ENCODE measurements at places on chromosomes 4 and X.

GRCh38 chrX:57607295-57608187, 15.7 kb downstream of the ZXDB start:
- no peak for DNase-seq

GRCh38 chr4:170743633-170744032, 653.9 kb upstream of the AADAT start:
- no peak for DNase-seq

GRCh38 chrX:39693298-39693697, 404.5 kb downstream of the BCOR start:
- DNase-seq: no peak

- DNase-seq: no peak
Measured at GRCh38 chr4:158933236-158933635, 164.4 kb downstream of the FNIP2 start.

GRCh38 chrX:27735914-27736313, 71.9 kb upstream of the MAGEB10 start:
- DNase-seq: no peak

- DNase-seq: no peak
Measured at GRCh38 chr4:114964026-114964425, 149.4 kb downstream of the NDST4 start.

GRCh38 chr4:14222377-14223029, 595.0 kb upstream of the BOD1L1 start:
- no peak for DNase-seq

- DNase-seq: no peak
Measured at GRCh38 chr4:17552427-17552826, 24.6 kb upstream of the LAP3 start.

DNA sequence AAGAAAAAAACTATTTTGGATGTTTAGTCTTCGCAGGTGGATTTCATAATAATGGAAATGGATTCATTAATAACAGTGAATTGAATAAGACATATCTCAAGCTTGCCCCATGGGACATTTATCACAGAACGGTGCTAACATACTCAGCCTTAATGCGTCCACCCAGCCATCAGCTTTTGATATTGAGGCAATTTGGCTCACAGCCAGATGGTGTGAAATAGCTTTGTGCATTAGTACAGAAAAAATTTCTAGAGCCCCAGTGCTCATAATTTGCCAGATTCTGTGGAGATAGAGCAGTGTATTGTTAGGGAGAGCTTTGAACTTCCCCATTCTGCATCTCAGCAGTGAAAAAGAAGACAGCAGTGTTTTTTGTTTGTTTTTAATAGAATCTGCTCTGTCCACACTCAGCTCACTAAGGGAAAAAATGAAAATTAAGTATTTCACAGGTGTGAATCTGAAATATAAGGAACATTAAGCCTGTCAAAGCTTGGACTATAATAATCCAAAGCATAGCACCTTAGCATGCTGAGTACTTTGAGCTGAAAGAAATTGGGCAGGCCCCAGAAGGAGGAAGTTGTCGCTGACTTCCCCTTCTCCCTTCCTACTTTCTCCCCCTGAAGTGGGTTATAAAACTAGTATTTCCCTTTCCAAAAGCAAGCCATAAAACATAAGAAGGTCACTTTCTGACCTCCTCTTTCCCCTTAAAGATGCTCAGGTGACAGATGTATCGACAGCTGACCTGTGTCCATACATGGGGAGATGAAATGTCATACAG, 295.8 kb downstream of the MAGEB5 start:
- no peak for DNase-seq

GRCh38 chr4:61292322-61292721, 92.2 kb downstream of the ADGRL3 start:
- no peak for DNase-seq

DNA sequence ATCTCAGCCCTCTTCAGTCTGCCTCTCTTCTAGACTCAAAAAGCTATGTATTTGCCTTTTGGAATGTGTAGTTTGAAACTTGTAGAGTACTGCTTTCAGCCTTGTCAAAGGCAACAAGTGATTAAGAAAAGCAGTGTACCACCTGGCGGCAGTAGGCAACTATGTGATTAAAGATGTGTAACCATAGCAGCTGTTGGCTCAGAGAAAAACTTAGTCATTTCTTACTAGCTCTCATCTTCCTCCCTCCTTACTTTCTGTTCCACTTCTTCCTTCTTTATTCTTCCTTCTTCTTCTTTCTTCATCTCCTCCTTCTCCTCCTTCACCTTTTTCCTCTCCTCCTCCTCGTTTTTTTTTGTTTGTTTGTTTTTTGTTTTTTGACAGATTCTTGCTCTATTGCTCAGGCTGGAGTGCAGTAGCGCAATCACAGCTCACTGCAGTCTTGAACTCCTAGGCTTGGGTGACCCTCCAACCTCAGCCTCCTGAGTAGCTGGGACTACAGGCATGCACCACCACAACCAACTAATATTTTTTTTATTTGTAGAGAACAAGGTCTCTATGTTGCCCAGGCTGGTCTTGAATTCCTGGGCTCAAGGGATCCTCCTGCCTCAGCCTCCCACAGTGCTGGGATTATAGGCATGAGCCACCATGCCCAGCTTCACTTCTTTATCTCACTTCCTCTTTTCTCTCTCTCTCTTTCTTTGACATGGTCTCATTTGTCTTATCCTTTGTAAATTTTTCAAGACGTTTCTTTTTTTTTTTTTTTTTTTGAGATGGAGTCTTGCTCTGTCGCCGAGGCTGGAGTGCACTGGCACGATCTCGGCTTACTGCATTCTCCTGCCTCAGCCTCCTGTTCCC, 32.6 kb downstream of the ABHD18 start:
- DNase-seq: peak; percentile 12

GRCh38 chrX:108641589-108642272, 94.6 kb downstream of the IRS4 start:
- DNase-seq: no peak

DNA sequence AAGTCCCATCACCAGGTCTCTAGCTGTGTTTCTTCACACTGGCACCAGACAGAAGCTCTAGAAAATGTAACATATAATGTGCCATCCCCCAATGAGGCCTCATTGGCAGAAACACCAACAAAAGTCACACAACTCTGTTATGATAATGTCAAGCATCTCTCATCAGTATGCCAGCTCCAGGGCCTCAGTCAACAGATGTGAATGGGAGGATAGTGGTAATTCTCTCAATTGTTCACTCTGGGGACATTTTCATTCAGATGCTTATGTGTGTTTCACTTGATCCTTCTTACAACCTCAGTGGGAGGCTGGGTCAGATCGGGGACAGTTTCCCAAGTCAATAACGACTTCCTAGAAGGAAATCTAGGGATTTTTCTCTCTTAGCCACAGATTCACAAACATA, 57.5 kb upstream of the SCOC start:
- DNase-seq: no peak

- no peak for DNase-seq
Measured at GRCh38 chrX:132984058-132984650, 25.7 kb upstream of the HS6ST2 start.

DNA sequence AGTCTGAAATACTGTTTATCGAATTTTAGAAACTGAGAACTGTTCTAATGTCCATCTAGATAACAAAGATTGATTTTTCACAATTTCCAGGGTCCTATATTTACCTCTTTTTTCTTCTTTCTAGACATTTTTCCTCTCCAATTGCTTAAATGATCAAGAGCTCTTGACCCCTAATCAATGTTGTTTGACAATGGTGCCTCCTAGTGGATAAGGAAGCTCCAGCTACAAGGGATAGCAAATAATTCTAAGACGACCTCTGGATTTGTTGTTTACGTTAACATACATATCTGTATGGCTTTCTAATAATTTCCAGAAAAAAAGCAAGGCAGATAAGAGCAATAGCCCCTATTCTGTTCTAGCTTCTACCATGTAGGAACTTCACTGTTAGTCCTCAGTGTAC, 35.8 kb downstream of the GPR82 start:
- peak; percentile 7 for DNase-seq

GRCh38 chr4:167934216-167934615, 158.1 kb upstream of the ANXA10 start:
- DNase-seq: no peak

DNA sequence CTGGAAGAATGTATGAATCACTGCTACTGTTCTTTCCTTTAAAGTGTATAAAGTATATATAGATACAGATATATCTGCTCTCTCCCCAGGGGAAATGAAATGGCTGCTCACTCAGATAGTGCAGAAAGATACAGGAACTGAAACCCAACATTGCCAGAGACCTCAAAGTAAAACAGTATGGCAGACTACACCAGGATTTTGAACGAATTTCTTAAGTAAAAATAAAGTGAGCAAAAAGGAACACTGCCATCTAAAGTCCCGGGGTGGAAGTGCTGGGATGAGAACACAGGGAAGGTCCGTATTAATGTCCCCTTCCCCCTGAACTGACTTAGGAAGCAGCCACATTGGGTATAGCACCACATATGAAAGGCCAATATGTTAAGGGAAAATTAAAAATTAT, 93.4 kb downstream of the TMA16 start:
- no peak for DNase-seq

DNA sequence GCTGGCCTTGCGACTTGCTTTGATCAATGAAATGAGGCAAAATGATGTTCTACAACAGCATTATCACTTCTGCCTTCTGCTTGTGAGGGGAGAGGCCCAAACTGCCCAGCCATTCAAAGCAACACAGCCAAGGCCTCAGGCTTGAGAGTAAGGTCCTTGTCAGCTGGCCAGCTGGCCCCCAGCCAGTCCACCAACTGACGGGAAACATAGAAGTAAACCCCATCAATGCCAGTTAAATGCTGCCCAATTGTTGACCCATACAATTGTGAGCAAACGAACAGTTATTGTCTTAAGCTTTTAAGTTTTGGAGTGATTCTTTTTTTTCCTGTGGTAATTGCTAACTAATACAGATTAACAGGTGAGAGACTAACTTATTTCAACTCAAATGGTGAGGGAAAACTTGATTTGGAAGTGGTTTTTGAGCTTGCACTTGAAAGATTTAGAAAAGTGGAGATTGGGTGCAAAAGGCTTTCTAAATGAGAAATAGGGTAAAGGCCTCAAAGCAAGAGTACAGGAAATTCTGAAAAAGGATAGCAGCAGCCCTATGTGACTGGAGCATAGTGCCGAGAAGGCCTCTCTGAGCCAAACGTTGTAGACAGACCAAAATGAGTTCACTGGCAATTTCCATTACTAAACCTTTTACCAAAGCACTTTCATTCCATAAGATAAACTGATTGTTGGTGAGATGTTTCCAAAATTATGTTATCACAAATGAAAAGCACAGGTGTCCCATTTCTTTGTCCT, 66.9 kb downstream of the ARHGEF38 start:
- DNase-seq: no peak

DNA sequence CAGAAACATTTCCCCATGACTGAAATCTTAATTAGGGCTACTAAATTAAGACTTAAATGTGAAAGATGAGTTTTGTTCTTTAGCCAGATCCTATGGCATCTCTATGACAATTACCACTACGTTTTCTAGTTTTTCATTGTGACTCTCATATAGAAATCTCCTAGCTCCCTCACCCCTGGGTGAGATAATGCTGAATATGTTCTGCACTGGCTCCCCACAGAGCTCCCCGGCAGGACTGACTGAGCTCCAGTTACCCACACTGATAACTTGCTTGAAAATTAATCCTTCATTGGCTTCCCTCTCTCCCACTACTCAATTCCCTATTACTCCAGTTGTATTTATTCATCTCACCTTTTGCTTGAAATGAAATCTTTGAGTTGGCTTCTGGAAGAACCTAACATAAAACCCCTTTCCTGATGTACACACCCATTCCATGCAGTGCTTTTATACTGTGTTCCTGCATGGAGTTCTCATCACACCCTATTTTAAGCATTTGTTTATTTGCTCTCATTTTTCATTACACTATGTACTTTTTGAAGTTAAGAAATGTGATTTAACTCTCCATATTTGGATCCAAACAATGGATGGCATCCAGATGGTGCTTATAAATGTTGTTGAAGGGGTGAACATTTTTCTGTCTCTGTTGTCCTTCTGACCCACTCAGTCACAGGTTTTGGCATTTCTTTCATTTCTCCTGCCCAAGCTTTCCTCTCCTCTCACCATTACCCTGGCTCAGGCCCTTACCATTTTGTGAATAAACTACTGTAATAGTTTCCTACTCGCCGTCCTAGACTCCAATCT, 623.4 kb downstream of the SPRY1 start:
- no peak for DNase-seq

DNA sequence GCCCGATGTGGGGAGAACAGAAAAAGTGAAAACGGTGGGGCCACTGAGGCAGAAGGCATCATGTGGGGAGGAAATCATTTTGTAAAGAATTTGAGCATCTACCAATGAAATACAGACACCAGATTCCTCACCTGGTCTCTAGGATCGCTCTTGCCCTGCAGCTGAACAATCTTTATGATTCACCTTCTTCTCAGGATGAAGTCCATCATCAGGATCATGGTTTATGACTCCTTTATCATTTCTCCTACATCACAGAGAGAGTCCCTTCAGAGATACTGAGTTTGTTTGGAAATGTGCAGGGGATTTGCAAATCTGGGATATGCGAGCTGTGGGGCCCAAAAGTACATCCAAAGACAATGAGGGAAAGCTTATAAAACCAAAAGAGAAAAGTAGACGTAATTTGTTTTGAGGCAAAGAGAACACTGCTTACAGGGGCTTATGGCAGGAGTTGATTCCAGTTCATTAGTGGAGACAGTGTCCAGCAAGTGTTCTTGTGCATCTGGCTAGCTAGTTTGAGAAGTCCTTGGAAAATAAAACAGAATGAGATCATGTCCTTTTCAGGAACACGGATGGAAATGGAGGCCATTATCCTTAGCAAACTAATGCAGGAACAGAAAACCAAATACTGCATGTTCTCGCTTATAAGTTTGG, 15.3 kb upstream of the ANXA5 start:
- no peak for DNase-seq

- DNase-seq: no peak
Measured at GRCh38 chr4:38021751-38022150, 61.6 kb downstream of the PTTG2 start.

GRCh38 chr4:105683038-105683437, 25.5 kb downstream of the INTS12 start:
- no peak for DNase-seq

- DNase-seq: no peak
Measured at GRCh38 chr4:107192601-107193000, 156.5 kb upstream of the DKK2 start.

DNA sequence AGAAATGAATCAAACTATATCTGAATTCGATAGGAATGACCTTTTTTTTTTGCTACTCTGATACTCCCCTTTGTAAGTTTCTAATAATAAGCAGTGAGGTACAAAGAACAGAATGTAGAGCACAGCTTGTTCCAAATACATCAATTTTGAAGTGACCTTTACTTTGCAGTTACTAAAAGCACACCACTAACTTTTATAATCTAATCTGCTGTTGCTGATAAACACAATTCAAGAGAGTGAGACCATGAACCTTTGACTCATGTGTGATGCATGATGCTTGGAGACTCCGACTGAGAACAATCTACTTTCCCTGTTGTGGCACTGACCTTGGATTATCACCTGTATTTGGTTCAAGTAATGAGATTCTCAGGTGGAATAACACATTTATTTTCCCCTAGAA, 91.6 kb upstream of the GNPDA2 start:
- DNase-seq: no peak

Measured in AG08395 (cell line).